ENCODE measurements at places on chromosomes 6 and 20. TPM values are rescaled to one million over a fixed set of nuclear protein-coding genes. Genes with fewer than 3 reads are reported as not detected.

The BPIFB4 gene
- not detected for total RNA-seq

The PI3 gene
- not detected for total RNA-seq

The SGK2 gene
- total RNA-seq = not detected

The TBC1D32 gene
- 14.9 TPM for total RNA-seq

The ELOVL4 gene
- total RNA-seq = 8.4 TPM

The CLPSL2 gene
- total RNA-seq = not detected

The SNX9 gene
- 65.0 TPM for total RNA-seq

The CPNE1 gene
- total RNA-seq = 147 TPM

The OOEP gene
- not detected for total RNA-seq
